Naive thymus-derived CD4-positive, alpha-beta T cell (primary cell): ENCODE measurements at places on chromosomes 12 and 14.

- H3K36me3 ChIP-seq = peaks cover 44% of the 10 kb centered on the region
- H3K4me1 ChIP-seq = peaks cover 45% of the 10 kb centered on the region
- no peak overlapping the region for H3K4me3 ChIP-seq
These were observed 3.5 kb downstream of the DAZAP2 start for GRCh38 chr12:51242120-51242519.

GRCh38 chr14:70602254-70602653 lies 1.8 kb upstream of the MED6 start:
- H3K36me3 ChIP-seq = no peaks in the 10 kb centered on the region
- H3K27ac ChIP-seq = no peak overlapping the region
- no peak overlapping the region for H3K4me3 ChIP-seq
- H3K27me3 ChIP-seq = no peaks in the 10 kb centered on the region

GRCh38 chr12:107992870-107993451 lies 136.1 kb upstream of the WSCD2 start:
- no peak for DNase-seq
- H3K4me1 ChIP-seq = no peaks in the 10 kb centered on the region
- H3K36me3 ChIP-seq = no peaks in the 10 kb centered on the region

DNA sequence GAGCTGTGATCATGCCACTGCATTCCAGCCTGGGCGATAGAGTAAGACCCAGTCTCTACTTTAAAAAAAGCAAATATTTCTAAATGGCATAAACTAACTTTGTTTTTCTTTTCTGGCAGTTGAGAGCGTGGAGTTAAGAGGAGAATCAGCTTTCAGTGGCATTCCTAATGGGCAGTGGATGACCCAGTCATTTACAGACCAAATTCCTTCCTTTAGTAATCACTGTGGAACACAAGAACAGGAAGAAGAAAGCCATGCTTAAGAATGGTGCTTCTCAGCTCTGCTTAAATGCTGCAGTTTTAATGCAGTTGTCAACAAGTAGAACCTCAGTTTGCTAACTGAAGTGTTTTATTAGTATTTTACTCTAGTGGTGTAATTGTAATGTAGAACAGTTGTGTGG lies 21.2 kb downstream of the TDG start:
- DNase-seq = no peak
- peaks cover 26% of the 10 kb centered on the region for H3K36me3 ChIP-seq
- no peaks in the 10 kb centered on the region for H3K27me3 ChIP-seq
- H3K4me1 ChIP-seq = no peaks in the 10 kb centered on the region
- H3K27ac ChIP-seq = no peak overlapping the region

GRCh38 chr12:102959391-102959790 lies 1.9 kb downstream of the ASCL1 start:
- no peaks in the 10 kb centered on the region for H3K36me3 ChIP-seq
- H3K4me3 ChIP-seq = no peak overlapping the region
- no peak for DNase-seq
- H3K4me1 ChIP-seq = no peaks in the 10 kb centered on the region
- no peak overlapping the region for H3K27ac ChIP-seq
- H3K27me3 ChIP-seq = peaks cover 27% of the 10 kb centered on the region

DNA sequence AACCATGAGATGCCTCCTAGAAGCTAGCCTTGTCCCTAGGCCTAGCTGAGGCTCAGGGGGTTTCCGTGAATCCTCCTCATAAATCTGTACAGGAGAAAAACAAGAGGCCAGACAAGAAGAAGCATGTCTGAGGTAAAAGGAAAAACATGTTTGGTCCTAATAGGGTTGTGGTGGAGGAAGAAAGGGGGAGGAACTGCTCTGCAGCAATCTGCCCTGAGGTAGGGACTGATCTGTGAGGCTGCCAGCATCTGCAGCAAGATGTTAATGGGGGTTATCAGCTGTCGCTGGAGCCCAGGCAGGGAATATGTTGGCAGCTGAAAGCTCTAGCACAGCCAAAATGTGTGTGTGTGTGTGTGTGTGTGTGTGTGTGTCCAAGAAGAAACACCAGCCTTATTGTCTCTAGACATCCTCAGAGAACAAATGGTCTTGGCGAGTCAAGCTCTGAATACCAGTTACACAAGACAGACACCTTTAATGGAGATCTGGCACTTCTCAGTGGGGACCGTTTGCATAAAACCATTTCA lies 218.5 kb downstream of the NUAK1 start:
- H3K36me3 ChIP-seq = no peaks in the 10 kb centered on the region
- no peak overlapping the region for H3K4me3 ChIP-seq
- no peak overlapping the region for H3K27ac ChIP-seq
- no peaks in the 10 kb centered on the region for H3K27me3 ChIP-seq
- no peaks in the 10 kb centered on the region for H3K4me1 ChIP-seq

DNA sequence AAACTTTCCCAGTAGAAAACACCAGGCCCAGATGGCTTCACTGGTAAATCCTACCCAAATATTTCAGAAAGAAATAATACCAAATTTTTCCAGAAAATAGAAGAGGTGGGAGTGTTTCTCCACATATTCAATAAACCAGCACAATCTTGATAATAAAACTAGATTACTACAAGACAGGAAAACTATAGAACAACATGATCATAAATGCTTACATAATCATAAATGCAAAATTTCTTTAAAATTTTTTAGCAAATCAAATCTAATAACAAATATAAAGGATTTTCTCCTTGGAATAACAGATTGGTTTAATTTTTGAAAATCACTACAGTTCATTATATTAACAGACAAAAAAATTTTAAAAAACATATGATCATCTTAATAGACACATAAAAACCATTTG lies 294.5 kb downstream of the BCL11B start:
- no peaks in the 10 kb centered on the region for H3K27me3 ChIP-seq
- peaks cover 1% of the 10 kb centered on the region for H3K4me1 ChIP-seq
- no peak overlapping the region for H3K4me3 ChIP-seq

DNA sequence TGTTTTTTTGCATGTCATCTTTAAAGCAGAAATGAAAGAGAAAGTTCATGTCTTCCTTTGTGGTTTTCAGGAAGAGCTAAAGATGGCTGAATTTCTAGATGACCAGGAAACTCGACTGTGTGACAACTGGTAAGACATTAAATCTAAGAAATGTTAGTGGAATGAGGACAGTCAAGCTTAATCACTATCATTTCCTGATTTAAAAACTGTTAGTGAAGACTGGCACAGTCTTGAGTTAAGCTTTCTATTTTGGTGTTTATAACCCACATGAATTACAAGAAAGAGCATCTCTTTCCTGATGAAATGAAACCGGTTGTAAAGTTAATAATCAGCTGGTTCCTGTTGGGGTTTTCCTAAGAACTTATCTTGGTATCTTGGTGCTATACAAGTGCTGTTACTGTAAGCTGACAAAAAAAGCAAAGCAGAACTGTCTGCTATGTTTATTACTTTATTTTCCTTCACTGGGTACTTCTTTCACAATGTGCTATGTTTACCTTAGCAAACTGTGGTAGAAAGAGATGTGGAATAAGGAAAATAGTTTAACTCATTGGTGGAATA lies 5.2 kb downstream of the TRAFD1 start:
- peaks cover 10% of the 10 kb centered on the region for H3K36me3 ChIP-seq
- peak overlapping the region; percentile 33 for H3K4me3 ChIP-seq
- H3K27me3 ChIP-seq = no peaks in the 10 kb centered on the region
- peak; percentile 75 for DNase-seq
- H3K27ac ChIP-seq = peak overlapping the region; percentile 72

DNA sequence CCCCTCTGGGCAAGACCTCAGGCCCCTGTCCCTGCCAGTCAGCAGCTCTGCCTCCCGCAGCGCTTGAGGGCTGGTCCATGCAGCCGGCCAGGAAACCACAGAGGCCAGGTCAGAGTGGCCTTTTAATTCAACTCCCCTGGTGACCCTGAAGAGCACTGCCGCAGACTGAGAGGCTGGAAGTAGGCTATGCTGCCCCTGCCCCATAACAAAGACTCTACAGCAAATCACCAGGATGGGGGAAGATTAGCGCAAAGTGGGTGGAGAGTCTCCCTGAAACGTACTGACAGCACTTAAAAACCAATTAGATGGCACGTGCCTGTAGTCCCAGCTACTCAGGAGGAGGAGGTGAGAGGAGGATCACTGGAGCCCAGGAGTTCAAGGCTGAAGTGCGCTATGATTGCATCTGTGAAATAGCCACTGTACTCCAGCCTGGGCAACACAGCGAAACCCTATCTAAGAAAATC lies 70.5 kb downstream of the ITPK1 start:
- no peaks in the 10 kb centered on the region for H3K27me3 ChIP-seq
- H3K27ac ChIP-seq = no peak overlapping the region
- DNase-seq = no peak
- H3K4me3 ChIP-seq = no peak overlapping the region
- no peaks in the 10 kb centered on the region for H3K36me3 ChIP-seq
- H3K4me1 ChIP-seq = no peaks in the 10 kb centered on the region

GRCh38 chr14:92702441-92702918 lies 45.9 kb downstream of the LGMN start:
- no peaks in the 10 kb centered on the region for H3K36me3 ChIP-seq
- H3K4me3 ChIP-seq = no peak overlapping the region
- H3K27me3 ChIP-seq = no peaks in the 10 kb centered on the region

- no peaks in the 10 kb centered on the region for H3K27me3 ChIP-seq
- peak overlapping the region; percentile 25 for H3K4me3 ChIP-seq
- H3K4me1 ChIP-seq = no peaks in the 10 kb centered on the region
- DNase-seq = peak; percentile 3
- H3K36me3 ChIP-seq = no peaks in the 10 kb centered on the region
- no peak overlapping the region for H3K27ac ChIP-seq
These were observed 1.2 kb downstream of the NTN4 start for GRCh38 chr12:95789126-95790032.
